NCI-H1105 treated with DMSO at 0.1 percent for 48 hours (cell line): ENCODE measurements at places on chromosomes 3 and 15.

DNA sequence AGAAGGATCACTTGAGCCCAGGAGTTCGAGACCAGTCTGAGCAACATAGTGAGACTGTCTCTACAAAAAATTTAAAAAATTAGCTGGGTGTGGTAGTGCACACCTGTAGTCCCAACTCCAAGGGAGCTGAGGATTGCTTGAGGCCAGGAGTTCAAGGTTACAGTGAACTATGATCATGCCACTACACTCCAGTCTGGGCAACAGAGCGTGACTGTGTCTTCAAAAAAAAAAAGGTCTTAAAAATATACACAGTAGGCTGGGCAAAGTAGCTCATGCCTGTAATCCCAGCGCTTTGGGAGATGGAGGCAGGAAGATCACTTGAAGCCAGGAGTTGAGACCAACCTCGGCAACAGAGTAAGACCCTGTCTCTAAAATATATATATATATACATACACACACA is 11.2 kb upstream of the CAMK1 start:
- DNase-seq: no peak

GRCh38 chr15:70318594-70319465 is 221.1 kb upstream of the TLE3 start:
- DNase-seq: no peak

GRCh38 chr3:141561426-141562034 is 74.7 kb downstream of the RASA2 start:
- peak; percentile 62 for DNase-seq

- DNase-seq: no peak
Observed at GRCh38 chr15:66879531-66880368, 177.7 kb downstream of the SMAD6 start.

GRCh38 chr3:168047190-168047795 is 48.4 kb downstream of the GOLIM4 start:
- DNase-seq: peak; percentile 98

- no peak for DNase-seq
Observed at GRCh38 chr3:28033059-28033784, 208.2 kb upstream of the CMC1 start.

DNA sequence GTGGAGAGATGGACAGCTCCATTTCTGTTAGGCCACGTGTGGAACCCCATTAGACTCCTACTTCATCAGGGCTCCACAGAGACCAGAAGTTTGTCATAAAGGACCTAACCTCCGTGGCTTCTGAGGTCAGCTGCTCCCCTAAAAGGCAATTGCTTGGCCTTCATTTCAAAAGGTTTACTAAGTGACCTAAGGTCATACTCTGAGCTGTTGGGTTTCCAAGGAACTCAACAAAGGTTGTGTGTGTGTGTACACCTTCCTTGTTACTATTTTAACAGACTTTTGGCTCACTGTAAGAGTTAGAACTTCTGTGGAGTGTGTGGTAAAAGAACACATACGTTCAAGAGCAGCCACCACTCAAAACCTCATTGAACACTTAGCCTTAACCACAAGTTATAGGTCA is 73.9 kb downstream of the SEC22A start:
- no peak for DNase-seq

GRCh38 chr3:48232734-48233133 is 8.2 kb upstream of the ZNF589 start:
- peak; percentile 84 for DNase-seq
